Amniotic epithelial cell (primary cell): ENCODE measurements at places on chromosomes 5 and 9.

DNA sequence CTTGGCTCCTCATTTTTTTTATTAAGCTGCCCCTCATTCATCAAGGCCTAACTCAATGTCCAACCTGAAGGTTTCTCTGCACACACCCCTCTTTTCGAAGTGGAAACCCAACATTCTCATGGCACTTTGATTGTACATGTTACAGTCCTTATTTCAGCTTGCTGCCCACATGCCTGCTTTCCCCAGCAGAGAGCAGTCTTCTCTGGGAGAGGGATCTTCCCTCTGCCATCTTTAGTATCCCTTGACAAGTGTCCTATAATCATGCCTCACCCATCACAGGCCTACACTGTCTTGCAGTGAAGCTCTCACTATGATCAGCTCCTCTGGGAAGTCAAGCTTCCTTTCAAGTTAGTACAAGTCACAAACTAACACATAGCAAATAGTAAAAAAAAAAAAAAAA, 175.1 kb downstream of the ACER2 start:
- DNase-seq = no peak

- no peak for DNase-seq
Observed at GRCh38 chr9:113721856-113722255, 154.3 kb upstream of the ZNF618 start.

GRCh38 chr9:114327749-114328148, 1.9 kb upstream of the ORM2 start:
- DNase-seq = no peak

- peak; percentile 41 for DNase-seq
Observed at GRCh38 chr9:95341293-95341962, 23.9 kb upstream of the FANCC start.

- no peak for DNase-seq
Observed at GRCh38 chr9:134723037-134723436, 81.4 kb downstream of the COL5A1 start.

DNA sequence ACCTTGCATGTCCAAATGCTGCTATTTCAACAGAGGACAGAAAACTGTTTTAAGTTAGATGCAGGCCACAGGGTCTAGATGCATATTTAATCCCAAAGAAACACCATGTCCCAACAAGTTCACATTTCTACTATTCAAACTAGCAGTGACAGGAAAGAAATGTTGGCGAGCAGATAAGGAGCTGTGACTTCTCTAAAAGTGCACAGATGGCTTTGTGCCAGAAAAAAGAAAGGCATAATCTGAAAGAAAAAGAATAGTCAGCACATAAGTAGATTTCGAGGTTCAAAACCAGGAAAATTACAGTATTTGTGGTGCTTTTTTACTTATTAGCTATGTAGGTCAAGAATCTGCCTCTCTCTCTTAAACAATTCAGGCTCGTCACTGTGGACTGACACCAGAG, 178.3 kb downstream of the DNAH5 start:
- no peak for DNase-seq

DNA sequence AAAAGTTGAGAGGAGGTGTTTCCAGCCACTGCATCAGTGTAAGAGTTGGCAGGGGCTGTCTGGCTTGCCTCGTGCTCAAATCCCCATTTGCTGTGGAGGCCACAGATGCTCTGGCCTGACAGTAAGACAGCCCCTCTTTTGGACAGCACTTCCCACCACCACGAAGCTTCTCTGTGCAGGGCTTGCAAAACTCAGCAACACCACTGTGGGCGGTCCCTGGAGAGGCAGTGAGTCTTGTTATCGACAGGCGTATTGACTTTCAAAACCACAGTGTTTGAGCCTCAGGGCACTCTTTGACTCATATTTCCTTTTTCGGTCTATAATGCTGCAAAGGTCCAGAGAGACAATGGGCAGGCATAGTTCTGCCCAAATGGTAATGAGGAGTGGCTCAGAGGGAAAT, 539.5 kb downstream of the EBF1 start:
- DNase-seq = no peak

DNA sequence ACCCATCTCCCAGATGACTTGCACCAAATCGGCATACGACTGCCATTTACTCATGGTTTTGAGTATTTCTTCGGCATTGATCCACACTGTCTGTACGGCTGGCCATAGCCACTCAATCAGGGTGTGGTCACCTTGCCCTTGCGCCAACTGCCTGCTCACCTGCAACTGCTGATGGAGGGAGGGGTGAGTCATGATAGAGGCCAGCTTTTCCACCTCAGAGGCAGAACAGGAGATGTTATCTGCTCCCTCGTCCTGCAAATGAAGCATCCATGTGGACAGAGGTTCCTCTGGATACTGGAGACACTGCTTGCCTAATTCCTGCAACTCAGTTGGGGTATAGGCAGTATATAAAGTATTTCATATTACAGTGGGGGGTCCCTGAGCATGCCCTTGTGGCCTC, 85.6 kb upstream of the ATP10B start:
- no peak for DNase-seq

DNA sequence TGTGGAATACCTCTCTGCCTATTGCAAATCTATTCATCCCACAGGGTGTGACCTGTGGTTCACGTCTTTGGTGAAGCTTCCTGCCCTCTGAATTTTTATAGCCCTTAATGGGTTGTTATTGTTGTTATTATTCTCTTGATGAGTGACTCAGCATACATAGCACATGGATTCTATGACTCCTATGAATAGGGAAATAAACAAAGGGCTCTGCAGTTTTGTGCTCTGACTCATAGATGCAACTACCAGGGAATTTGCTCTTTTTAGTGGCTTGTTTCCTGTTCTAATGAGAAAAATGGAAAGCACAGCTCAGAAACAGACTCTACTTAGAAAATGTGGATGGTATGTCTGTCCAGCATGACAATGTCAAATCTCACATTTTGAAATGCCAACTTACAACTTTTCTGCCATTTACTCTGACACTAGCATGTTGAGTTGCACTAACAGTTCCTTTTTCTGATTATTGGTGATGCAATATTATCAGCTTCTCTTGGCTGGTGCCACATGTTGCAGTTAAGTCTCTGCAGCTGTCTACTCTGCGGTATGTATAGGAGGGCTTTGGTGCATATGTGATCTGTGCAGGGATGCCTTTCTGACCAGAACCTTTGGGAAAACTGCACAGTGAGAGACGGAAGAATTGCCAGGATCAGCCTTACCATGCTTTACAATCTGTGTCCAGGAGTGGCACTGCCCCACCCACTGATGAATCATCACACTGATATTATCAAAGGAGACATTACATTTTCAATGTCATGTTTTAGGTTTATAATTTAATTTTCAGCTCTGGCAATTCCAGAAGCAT, 996.4 kb upstream of the WWC1 start:
- peak; percentile 95 for DNase-seq

DNA sequence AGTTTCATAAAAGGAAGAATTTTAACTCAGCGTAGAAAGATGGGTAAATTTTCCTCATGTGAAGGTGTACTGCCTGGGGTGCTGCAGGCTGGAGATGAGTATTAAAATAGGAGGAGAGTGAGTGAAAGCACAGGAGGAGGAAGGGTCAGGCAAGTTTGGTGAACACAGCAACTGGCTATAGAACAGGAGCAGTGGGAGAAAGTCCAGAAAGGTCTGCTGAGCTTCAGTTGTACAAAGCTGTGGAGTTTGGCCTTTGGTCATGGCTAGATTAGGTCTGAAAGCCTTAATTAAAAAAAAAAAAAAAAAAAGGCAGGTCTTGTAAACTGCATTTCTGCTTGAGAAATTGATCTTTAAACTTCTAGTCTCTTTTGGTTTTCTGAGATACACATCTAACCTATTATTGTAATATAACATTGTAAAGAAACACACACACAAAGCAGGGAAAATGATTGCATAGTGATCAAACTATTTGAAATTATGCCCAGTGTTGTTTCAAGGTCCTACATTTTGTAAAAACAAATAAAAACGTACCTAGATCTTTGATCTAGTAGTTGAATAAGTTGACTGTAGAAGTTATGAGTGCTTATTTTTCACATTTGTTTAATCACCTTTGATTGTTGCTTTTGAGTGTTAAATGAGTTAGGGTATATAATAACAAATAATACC, 43.6 kb downstream of the MAP3K1 start:
- DNase-seq = no peak

GRCh38 chr5:60287174-60287771, 393.7 kb upstream of the PDE4D start:
- peak; percentile 68 for DNase-seq

- no peak for DNase-seq
Observed at GRCh38 chr5:68748101-68748500, 345.7 kb upstream of the SLC30A5 start.

DNA sequence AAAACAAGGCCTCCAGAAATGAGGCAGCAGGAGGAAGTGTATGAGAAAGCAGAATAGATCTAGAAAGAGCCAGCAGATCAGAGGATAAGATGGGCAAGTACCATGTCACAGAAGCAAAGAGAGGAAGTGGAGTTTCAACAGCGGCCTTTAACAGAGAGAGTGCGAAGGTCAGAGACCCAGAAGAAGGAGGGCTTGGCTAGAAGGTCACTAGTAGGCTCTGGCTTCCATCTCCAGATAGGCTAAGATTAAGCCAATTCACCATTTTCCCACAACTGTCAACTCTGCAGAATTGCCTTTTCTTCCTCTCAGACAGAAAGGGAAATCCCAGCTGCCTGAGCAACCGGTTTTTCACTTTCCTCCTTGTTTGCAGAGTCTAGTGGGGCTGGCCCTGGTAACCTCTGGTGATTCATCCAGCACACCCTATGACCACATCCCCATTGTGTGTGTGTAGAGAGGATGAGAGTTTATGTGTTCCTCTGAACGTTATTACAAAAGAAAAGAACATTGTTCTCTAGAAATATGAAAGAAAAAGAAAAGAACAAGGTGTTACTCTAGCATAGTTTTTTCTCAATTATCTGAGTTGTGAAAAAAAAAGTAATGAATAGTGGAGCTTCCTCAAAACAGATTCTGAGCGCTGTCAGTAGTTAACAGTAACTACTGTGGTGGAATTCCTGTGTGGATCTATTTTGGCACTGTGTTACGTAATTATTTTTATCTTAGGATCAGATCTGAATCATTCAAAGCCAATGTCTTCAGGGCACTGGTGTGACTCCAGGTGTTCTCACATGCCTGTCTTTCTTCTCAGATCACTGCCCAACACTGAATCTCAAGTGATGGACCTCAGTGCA, 220.4 kb downstream of the ARRDC3 start:
- DNase-seq = peak; percentile 97

DNA sequence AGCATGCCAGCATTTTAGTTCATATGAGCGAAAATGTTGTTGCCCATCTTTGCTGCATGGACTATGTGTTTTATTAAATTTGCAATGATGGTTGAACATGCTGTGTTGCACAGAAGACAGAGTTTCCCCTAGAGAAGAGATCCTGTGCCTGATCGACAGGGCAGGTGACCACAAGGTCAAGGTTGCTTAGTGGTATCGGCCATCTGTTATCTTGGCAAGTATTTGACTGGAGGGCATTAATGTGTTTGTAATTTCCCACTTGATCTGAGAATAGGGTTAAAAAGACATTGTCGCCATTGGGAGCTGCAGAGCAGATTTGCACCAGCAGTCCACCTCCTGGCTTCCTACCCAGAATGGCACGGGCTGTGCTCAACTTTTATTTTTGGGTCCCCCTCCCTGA, 1523.6 kb upstream of the WWC1 start:
- DNase-seq = no peak

DNA sequence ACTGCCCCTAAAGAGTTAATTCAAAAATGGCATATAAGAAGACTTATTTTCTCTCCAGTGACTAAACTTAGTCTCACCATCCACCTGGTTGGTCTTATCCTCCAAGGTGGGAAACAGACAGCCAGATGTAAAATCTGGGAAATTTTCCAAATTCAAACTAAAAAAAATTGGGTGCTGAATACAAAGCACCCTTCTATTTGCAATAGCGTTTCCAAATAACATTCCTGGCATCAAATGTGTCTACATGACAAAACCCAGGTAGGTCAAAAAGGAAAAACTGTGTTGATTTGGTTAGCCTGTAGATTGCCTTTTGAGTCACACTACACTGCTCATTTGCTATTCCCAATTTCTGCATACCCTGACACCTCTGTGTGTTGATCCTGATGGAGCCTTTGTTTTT, 252.2 kb downstream of the NR2F1-AS1 start:
- no peak for DNase-seq

- no peak for DNase-seq
Observed at GRCh38 chr5:62155988-62156387, 150.0 kb upstream of the KIF2A start.

GRCh38 chr9:85662573-85662972, 79.2 kb downstream of the AGTPBP1 start:
- no peak for DNase-seq

- DNase-seq = peak; percentile 71
Observed at GRCh38 chr9:109012876-109013678, at the start of gene CTNNAL1. Gene CTNNAL1 (minus strand): TSS chr9:109013499. CDS start chr9:109013442, 57 bp downstream.

- DNase-seq = no peak
Observed at GRCh38 chr5:39040875-39041274, 33.3 kb downstream of the RICTOR start.

DNA sequence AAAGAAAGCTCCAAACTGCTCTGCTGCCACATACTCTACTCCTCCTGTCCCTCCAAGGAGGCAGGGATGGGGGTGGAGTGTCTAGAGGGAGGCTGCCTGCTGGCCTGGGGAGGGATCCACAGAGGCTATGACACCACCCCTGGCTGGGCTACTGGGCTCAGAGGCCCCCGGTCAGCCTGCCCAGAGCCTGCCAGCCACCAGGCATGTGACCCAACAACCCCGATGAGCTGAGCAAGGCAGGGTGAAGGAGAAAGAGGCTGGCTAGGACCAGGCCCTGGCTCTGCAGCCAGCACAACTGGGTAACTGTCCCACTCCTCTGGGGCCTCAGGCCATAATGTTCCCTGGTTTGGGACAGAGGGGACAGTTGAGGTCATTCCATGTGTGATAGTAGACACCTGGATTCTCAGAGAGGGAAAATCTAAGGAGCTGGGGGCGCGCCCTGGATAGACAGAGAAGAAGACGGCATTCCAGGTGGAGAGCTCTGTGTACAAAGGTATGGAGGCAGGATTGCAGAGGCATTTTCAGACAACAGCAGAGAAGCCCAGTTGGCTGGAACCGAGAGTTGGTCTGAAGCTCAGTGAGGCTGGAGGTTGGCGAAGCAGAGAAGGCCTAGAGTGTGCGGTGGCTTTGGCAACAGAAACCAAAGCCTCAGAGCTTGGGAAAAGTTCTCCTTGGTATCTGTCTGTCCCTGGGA, 33.8 kb upstream of the IL17B start:
- DNase-seq = no peak

DNA sequence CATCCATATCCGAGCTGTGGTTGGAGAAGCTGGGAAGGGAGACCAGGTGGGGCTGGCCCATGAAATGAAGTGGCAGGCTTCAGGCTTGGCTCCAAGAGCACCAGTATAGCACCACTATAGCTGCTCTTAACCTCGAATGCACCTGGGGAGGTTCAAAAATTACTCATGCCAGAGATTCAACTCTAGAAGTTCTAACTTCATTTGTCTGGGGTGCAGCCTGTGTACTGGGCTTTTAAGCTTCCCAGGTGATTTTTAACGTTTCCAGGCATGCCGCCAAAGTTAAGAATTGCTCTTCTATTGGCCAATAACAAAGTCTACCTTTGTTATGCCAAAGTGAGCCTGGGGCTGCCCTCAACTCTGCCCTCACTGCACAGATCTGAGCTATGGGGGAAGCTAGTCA, 458 bp downstream of the PRSS3 start:
- no peak for DNase-seq

- no peak for DNase-seq
Observed at GRCh38 chr5:31346896-31347551, 153.5 kb downstream of the CDH6 start.

GRCh38 chr9:6782981-6783380, 25.2 kb downstream of the KDM4C start:
- DNase-seq = peak; percentile 75
